ENCODE measurements at places on chromosomes 12 and 14.

DNA sequence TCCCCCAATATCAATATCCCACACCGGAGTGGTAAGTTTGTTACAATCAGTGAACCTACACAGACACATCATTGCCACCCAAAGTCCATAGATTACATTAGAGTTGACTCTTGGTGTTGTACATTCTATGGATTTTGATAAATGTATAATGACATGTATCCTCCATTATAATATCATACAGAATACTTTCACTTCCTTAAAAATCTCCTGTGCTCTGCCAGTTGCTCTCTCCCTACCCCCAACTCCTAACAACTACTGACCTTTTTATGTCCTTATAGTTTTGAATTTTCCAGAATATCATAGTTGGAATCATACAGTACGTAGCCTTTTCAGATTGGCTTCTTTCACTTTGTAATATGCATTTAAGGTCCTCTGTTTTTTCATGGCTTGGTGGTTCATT is 48.4 kb downstream of the SLC4A8 start:
- no peak for DNase-seq

DNA sequence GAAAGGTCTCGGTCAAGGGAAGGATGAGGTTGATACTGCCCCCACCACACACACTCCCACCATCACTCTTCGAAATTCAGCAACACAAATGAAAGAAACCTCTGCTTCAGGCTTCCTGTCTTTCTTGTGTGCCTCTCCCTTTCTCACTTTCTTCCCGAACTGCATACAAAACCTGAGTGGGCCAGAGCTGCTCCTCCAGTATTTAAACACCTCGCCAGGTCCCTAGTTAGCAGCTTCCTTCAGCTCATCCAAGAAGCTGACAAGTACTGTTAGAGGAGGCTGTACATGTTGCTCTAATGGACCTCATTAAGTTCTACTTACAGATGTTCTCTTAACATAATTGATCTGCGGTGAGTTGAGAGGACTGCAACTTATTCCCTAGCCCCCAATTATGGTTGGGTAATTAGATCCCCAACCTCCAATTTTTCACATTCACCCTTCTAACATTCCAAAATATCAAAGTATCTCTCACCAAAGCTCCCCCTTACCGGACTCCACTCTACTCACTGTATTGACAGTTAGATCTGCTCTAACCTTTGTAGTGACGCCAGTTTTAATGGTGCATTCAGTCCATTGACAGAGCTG is 4.1 kb upstream of the LMO3 start:
- no peak for DNase-seq

DNA sequence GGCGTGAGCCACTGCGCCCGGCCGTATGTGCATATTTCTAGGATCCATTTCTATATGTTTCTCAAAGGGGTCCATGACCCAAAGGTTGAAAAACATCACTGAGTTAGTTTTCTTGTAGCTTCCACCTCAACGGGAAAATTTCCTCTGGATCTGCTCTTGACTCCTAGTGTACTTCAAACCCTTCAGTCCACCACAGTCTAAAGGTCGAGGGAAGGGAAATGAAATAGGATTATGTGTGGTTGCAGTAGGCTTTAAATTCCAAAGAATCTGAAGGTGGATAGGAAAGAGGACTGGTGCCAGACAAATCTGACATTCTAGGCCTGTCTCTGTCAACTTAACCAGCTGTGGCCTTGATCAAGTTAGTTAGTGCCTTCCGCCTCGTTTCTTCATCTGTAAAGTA is 1.7 kb upstream of the SUOX start:
- DNase-seq, result no peak

DNA sequence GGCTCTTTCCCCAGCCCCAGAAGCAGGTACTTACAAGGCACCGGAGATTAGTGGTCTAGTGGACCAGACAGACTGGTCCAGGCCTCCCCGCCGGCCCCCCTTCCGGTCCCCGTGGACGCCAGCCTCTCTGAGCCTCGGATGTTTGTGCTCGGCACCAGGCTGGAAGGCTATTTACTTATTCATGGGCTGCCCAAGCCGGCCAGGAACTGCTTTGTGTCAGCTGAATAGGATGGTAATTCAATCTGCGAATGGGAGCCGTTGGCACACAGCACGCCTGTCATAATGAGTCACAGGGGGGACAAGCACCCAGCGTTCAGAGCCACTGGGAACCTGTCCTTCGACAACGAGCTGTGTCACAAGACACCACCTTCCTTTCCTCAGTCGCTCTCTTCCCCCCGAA is 82.3 kb downstream of the RIMBP2 start:
- no peak for DNase-seq

- no peak for DNase-seq
These were observed 107.3 kb downstream of the CRADD start for GRCh38 chr12:93784339-93785086.

GRCh38 chr14:75445236-75445635 is 17.4 kb downstream of the JDP2 start:
- DNase-seq, result no peak

DNA sequence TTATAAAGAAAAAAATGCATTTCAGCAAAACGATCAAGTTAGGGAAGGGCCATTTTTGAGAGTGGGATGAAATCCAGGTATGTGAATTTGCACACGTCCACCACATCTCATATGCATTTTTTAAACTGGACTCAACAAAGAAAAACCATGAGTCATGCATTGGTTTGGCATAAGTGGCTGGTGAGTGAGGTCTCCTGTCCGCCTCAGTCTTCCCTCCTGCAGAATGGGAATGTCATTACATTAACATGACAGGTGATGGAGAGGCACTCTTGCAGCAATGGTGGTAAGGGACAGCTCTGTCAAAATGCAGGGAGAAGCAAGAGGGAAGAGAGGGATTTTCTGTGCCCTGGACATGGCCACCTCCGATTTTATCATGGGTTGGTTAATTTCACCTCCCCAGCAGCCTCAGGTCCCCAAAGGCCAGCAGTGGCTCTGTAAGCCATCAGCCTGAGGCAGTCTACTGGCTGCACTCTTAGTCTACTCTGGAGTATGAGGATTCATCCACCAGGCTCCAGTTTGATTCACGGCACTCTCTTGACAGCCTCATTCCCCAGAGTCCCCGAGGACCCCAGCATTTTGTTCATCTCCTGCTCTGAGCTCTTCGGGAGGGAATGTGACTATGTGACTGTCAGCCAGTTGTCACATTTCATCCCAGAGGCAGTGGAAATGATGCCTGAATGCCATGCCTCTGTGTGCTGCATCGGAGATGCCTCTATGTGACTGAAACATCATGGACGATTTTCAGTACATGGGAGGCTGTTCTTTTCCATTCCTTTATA is 17.1 kb upstream of the PWP1 start:
- DNase-seq, result no peak

DNA sequence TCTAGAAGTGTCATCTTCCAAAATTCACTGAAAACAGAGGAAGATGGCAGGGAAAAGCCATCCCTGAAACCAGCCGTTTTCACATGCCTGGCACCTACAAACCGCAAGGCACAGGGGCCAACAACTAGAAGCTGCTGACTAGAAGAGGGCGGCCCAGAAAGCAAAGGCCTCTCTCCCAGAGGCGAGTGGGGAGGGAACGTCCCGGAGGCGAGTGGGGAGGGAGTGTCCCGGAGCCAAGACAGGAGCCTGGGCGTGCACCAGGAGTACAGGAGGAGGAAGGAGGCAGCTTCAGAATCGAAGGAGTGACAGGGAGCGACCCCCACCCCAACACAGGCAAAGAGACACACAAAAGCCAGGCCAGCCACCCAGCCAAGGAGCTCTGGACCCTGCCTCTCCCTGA is 21.0 kb downstream of the ANKLE2 start:
- DNase-seq, result no peak

GRCh38 chr14:90193925-90194324 is 62.4 kb upstream of the PSMC1 start:
- DNase-seq, result no peak
